ENCODE measurements at places on chromosomes 7 and 10. TPM values are rescaled to one million over a fixed set of nuclear protein-coding genes. Genes with fewer than 3 reads are reported as not detected.

The BMPER gene
- polyA plus RNA-seq: 0.05 TPM

The CLCN1 gene
- polyA plus RNA-seq: 0.09 TPM

The INHBA gene
- polyA plus RNA-seq: 58.2 TPM

DNA sequence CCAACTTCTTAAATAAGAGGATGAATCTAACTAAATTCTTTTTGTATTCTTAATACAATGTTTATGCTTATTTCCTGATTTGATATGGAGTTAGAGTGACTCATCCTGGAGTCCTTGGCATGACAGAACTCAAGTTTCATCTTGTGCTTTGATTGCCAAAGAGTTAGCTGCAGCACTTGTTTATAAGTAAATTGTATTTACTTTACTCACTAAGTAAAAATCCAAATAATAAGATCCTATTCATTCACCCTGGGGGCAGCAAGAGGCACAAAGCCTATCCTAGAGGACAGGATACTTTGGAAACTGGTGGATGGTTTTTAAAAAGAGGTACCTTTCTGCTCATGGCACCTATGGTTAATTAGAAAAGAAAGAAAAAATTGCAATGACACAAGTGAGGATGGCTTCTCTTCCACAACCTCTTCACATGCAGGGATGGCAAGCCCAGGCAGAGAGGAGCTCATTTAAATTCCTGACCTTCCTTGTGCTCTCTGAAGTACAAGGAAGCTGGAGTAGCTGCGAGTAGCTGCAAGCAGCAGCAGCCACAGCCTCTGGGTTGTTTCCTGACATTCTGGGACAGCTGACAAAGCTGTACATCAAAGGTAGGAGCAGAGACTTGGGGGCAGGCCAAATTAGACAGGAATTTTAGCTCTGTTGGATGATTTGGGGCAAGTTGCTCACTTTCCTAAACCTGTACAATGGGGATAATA lies 28.5 kb upstream of the CROT start:
- DNase-seq: peak; percentile 88

- DNase-seq: no peak
Observed at GRCh38 chr10:3827266-3827665, 42.3 kb upstream of the KLF6 start.

GRCh38 chr7:97845622-97846203 lies 26.5 kb downstream of the ASNS start:
- no peak for DNase-seq

DNA sequence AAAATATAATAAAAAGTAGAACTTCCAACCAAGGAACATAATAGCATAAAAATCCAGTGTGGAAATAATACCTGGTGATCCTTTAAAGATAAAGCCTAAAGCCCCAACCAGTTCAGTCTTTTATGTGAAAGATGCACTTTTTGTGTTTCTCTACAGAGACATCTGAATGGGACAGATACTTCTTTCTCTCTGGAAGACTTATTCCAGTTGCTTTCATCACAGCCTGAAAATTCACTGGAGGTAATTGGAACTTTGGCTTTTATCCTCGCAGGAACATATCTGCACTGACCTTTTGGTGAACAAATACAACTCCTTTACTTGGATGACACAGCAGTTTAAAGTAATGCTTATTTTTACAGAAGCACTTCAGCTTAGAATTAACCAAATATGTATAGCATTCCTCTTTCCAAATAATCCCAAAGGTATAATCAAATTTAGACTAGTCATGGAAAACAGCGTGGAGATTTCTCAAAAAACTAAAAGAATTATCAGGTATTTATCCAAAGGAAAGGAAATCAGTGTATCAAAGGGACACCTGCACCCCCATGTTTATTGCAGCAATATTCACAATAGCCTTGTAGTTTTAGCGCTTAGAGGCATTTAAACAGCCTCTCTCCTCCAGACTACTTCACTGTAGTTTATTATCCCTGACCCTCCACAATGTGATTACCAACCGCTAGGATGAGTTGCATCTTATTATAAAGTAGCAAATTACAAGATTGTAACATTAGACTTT lies 16.8 kb downstream of the HNRNPA2B1 start:
- no peak for DNase-seq

DNA sequence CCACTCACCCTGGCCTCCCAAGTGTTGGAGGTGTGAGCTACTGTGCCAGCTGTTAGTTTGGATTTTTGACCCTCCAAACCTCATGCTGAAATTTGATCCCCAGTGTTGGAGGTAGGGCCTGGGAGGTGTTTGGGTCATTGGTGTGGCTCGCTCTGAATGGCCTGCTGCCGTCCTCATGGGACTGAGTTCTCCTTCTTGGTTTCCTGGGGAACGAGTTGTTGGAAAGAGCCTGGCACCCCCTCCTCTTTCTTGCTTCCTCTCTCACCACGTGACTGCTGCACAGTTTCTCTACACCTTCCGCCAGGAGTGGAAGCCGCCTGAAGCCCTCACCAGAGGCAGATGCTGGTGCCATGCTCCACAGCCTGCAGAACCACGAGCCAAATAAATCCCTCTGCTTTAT lies 253.5 kb downstream of the PHTF2 start:
- DNase-seq: no peak

- peak; percentile 25 for DNase-seq
Observed at GRCh38 chr10:80599424-80599847, 61.7 kb downstream of the SH2D4B start.
